ENCODE measurements at places on chromosomes 1 and 21.
A peak's percentile ranks its signal among the peaks of the same experiment; 100 is the strongest.

DNA sequence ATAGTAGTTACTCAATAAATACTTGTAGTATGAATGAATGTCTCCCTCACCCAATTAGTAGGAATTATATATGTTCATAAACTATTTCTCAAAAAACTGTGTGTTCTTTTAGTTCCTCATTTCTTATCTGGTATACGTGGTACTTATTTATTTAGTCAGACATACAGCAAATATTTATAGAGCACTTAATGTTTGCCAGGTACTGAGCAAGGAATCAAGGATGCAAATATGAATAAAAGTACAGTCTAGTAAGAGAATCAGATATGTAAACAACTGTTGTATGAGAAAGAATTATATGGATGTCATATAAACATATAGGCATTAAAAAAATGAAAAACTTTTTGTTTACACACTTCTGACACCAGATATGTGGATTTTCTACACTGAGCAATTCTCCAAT lies 58.5 kb downstream of the ATF6 start:
- DNase-seq: no peak

- no peak for DNase-seq
Observed at GRCh38 chr1:28199328-28200233, 23.1 kb upstream of the PTAFR start.

GRCh38 chr21:36990508-36991205 lies 15.8 kb upstream of the RIPPLY3 start:
- DNase-seq: no peak

DNA sequence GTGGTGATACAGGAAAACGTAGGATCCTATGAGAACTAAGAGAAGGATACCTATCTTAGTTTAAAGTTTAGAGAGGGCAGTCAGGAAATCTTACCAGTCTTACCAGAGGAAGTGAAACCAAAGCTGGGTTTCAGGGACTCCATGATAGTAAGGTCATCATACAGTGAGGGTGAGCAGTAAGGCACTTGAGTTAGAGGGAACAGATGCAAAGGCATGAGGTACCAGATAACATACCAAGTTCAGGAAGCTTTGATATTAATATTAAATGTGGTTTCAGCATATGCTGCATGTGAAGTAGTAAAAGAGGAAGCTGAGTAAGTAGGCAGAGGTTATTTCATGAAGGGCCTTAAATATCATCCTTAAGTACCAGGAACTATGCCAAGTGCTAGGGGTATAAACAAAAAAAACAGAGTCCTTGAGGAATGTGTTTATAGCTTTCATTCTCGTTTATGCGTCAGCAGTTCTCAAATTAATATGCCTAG lies 16.9 kb downstream of the ATG4C start:
- no peak for DNase-seq

DNA sequence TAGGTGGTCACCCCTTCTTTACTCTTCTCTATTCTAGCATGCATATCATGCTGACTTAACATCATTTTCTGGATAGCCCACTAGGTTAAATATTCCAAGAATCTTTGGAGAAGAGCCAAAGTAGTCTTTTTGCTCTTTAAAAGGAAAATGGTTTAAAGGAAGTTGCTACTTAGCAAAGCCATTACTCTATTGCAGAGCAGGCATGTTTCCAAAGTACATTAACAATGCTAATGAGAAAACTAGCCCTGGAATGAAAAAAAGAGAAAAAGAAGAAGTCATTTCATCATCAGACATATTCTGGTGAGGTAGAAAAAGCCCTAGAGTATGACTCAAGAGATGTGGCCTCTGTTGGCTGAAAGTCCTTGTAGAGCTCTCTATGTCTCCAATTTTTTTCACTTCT lies 74.0 kb downstream of the NUF2 start:
- DNase-seq: no peak

DNA sequence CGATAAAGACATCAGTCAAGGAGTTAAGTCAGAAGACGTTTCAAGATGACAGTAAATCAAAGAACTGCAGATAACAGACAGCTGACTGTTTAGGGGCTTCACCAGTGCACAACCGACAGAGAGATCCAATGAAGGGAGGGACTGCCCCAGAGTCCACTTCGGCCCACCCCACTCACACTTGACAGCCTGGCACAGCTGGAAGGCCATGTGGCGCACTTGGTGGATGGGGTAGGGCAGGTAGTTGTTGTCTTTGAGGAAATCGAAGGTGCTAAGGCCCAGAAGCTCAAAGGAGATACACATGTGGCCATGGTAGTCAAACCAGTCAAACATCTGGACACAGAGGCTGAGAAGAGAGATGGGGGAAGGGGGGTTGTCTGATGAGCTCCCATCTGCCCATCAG lies 4.4 kb upstream of the SCAMP3 start:
- DNase-seq: no peak

- DNase-seq: no peak
Observed at GRCh38 chr1:47894410-47895278, 102.5 kb downstream of the TRABD2B start.

DNA sequence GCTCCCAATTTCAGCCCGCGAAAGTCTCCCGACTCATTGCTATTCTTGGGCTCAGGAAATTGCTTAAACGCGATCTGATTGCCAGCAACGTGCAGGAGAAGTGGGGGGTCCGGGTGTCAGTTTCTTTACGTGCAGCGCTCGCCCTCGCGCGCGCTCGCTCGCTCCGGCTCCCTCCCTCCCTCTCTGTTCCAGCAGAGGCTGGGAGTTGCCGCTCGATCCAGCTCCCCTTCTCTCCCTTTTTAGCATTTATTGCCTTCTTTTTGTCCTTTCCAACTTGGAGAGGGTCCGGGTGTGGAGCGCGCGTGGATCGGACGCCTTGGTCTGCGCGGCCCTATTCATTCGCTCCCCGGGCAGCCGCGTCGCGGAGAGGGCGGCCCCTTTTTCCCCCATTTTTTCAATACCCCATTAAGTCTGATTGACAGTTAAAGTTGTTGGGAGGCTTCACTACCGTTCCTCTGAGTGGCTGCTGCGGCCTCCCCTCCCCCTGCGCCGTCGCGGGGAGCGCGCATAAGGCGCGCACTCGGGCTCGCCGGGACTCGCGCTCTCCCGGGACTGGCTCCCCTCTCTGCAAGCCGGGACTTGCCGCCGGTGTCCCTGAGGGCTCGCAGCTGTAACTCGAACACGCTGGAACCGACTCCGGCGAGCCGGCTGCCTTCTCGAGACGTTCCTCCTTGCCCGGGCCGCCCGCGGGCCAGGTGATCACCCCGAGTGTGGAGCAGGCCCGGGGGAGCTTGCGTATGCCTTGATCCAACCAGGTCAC lies at the start of gene DHRS3:
Gene DHRS3 (minus strand): TSS at position 310 of the 760 bp plus-strand sequence. CDS start 862 bp downstream, outside the sequence.
- peak; percentile 92 for DNase-seq

GRCh38 chr1:159879136-159879535 lies 16.7 kb upstream of the VSIG8 start:
- no peak for DNase-seq

DNA sequence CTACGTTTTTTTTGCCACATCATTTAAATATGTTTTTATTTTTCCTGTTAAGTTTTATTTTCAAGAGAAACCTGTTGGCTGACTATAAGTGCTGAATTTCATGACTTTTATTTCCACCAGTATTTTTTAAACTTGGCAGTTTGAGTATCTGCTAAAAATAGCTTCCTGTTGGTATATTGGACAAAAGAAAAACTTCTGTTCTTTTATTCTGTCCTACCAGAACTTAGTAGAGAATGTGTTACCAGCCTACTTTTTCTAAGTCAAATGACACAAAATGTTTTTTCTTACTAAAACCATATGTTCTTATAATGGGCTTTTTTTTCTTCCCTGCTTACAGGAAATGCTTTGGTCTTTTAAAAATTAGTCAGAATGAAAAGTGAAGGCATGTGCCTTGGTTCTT lies 7.6 kb downstream of the DR1 start:
- peak; percentile 30 for DNase-seq

DNA sequence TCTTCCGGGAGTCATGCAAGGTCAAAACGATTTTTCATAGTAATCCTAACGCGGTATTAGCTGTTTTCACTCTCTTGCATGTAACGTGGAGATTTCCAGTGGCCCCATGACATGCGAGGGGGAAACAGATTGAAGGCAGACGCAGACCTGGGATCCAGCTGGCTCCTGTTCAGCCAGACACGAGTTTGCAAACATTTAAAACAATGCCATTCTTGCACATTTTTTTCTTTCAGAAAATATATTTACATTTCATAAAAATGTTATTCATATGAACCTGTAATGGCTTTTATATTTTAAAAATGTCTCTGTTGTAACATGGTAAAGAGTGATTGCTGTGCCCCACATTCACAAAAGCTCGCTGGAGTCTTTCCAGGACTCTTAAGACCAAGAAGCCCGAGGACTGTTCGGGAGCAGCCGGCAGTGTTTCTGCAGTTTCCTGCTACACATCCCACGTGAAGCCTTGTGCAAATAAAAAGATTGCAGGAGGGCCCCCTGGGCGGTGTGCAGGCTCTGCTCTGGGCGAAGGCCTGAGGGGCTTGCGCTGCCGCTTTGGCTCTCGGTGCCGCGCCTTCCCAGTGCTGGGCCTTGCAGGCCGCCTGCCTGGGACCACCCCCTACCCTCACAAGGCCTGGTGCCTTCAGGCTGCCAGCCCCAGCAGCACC lies 184.9 kb downstream of the DYRK1A start:
- DNase-seq: no peak

GRCh38 chr1:41661428-41662060 lies 177.1 kb upstream of the EDN2 start:
- peak; percentile 54 for DNase-seq

DNA sequence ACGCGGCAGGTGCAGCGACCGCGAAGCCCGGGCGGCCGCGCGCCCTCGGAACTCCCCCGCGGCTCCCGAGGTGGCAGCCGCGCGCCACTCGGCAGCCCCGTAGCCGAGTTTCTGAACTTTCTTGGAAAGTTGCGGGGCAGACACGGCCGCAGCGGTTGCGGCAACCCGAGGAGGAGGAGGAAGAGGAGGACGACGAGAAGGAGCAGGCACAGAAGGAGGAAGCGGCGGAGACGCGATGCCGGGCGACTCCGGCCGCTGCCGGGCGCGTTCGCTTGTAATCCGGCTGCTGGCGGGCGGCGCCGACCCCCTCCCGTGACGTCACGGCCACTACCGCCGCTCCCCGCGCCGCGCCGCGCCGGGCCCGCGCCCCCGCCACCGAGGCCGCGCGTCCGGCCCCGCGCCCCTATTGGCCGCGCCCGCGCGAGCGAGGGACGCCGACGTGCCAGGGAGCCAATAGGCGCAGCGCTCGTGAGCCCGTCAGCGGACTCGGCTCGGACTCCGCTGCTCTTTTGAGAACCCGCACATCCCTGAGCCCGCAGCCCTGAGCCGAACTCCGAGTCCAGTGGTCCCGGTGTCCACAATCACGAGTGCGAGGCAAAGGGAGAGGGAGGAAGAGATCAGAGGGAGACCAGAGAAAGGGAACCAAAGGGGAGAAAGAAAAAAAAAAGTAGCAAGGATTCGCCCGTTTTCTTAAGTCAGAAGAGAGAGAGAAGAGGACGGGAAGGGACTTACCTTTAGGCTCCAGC lies 736 bp upstream of the BARHL2 start:
- DNase-seq: peak; percentile 59

- peak; percentile 90 for DNase-seq
Observed at GRCh38 chr21:45140346-45140940, 66.1 kb downstream of the ADARB1 start.

GRCh38 chr21:25509862-25510261 lies 97.4 kb downstream of the MRPL39 start:
- DNase-seq: no peak

GRCh38 chr1:240888039-240888786 lies 276.3 kb upstream of the GREM2 start:
- DNase-seq: no peak
